ENCODE measurements at places on chromosomes 5 and 9. TPM values are rescaled to one million over a fixed set of nuclear protein-coding genes. Genes with fewer than 3 reads are reported as not detected.

FOXI1 gene
- not detected for total RNA-seq

GALT gene
- total RNA-seq, result 31.3 TPM

ITK gene
- 0.50 TPM for total RNA-seq

NTRK2 gene
- total RNA-seq, result 126 TPM

Data from spinal cord (tissue), 10 donors.